Left renal cortex interstitium (tissue), 4 donors: ENCODE measurements at places on chromosomes 3 and 15. TPM values are rescaled to one million over a fixed set of nuclear protein-coding genes. Genes with fewer than 3 reads are reported as not detected.

CGNL1 gene
- polyA plus RNA-seq, result 67.1 TPM

HCN4 gene
- polyA plus RNA-seq, result 1.5 TPM

CSPG5 gene
- 1.2 TPM for polyA plus RNA-seq

SI gene
- polyA plus RNA-seq, result not detected

CFAP100 gene
- 2.9 TPM for polyA plus RNA-seq
